ENCODE measurements at places on chromosomes 11 and 22.

GRCh38 chr11:111502611-111503010 is 9.6 kb downstream of the BTG4 start:
- DNase-seq, result no peak

DNA sequence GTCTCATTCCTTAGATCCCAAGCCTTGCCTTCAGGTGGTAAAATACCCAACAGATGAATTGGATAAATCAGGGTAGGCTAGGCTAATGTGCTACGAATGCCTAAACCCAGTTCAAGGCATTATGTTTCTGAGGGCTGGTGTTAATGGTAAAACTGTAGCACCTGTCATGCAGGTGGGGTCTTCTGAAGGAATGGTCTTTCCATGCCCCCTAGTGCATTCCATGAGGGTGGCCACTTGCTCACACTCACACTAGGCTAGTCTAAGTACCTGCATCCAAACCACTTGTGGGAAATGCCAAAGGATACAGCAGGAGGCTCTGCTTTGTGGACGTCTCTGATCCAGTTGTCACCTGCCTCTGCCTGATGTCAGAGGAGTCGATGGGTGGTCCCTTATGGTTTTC is 24.2 kb upstream of the UCP3 start:
- no peak for DNase-seq

DNA sequence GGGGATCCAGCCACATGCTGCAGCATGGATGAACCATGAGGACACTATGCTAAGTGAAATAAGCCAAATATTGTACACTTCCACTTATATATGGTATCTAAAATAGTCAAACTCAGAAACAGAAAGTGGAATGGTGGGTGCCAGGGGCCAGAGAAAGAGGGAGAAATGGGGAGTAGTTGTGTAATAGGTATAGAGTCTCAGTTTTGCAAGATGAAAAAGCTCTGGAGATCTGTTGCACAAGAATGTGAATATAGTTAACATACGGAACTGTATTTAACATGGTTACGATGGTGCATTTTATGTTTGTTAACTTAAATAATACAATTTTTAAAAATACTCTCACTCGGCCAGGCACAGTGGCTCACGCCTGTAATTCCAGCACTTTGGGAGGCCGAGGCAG is 21.2 kb downstream of the GDPD5 start:
- DNase-seq, result no peak

GRCh38 chr22:22076361-22076760 is 93.8 kb upstream of the TOP3B start:
- no peak for DNase-seq

GRCh38 chr11:75668451-75669297 is at the start of gene MAP6:
MAP6 (minus strand) TSS chr11:75669038; CDS start chr11:75668369, 669 bp downstream.
- peak; percentile 81 for DNase-seq

DNA sequence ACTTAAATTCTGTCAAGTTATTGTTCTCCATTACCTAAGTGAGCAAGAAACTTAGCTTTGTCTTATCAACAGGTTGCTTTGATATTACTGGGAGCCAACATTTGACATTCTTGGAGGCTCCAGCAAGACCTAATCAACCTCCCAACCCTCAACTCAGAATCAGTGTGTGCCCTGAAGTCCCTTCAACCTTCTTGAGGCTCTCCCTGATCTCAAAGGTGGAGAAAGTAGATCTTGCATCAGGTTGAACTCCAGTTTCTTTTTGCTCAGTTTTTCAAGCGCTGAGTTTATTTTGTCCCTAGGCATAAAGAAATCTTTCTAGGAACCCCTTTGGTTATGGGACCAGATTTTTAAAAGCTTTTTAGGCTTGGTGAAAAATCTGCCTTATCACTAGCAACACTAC is 1.4 kb downstream of the FAM111A start:
- DNase-seq, result peak; percentile 1

GRCh38 chr22:26364066-26365015 is 64.7 kb upstream of the ASPHD2 start:
- DNase-seq, result peak; percentile 89

- DNase-seq, result no peak
Observed at GRCh38 chr22:36587289-36588154, 58.6 kb upstream of the EIF3D start.

DNA sequence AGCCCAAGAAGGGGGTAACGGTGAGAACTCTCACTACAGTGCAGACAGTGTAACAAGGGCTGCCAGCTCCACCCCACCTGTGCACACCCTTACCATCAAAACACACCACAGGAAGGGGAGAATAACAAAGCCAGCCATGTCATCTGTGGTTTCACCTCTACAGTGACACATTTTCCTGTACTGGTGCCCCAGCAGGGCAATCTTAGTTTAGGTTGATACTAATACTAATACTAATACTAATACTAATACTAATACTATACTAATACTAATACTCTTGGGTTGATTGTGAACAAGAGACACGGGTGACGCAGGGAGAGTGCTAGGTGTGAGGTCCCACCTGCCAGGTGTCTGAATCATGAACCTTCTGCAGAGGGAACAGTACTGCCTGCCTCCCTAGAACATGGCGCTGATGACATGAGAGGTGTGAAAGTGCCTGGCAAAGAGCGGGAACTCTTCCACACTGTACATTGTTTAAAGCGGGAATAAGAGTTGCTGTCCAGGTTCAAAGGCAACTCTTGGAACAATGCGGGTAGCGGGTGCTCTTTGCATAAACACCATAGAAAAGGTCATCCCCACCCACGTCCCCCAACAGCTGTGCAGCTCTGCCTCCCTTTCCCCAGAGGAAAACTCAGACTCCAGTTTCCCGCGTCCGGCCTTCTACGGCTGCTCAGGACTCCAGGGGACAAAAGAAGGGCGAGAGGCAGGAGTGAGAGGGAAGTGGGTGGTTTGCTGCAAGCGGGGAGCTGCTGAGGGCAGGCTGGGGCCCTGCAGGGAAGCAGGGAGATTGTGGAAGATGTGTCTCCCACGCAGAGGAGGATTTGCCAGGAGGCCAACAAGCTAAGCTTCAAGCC is 25.0 kb upstream of the TMPRSS4 start:
- DNase-seq, result no peak

GRCh38 chr11:1470681-1471611 is 15.6 kb downstream of the MOB2 start:
- no peak for DNase-seq

- DNase-seq, result no peak
Observed at GRCh38 chr11:64482588-64482987, 108.4 kb upstream of the SLC22A12 start.

GRCh38 chr22:37904572-37905533 is 1.2 kb upstream of the MICALL1 start:
- DNase-seq, result no peak

DNA sequence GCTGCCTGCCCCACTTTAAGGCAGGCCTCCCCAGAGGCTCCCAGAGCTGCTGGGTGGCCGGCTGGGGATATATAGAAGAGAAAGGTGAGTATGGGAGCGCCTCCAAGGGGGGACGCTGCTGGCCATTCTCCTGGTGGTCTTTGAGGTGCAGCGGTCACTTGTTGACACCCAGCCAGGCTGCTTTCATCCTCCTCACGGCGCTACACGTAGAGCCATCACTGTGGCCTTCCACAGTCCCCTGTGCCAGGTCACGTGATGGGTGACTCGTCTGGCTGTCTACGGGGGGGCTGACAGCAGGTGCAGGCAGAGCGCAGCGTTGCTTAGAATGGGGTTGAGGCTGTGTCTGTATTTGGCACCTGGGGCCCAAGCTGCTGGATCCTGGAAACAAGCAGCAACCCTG is 1.9 kb downstream of the ACR start:
- peak; percentile 68 for DNase-seq

DNA sequence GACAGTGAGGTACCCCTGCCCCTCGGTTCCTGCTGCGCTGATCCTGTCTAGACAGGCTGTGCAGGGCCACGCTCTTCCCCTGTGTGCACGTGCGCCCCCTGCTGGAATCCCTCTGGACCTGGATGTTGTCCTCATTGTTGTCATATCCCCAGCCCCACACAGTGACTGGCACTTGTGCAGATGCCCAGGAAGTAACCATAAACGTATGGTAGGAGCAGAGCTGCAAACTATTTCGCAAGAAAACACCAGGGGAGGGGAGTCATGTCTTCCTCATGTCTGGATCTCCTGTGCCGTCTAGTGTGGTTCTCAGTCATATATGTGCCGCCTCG is 114.7 kb downstream of the CRYBB2 start:
- peak; percentile 45 for DNase-seq

DNA sequence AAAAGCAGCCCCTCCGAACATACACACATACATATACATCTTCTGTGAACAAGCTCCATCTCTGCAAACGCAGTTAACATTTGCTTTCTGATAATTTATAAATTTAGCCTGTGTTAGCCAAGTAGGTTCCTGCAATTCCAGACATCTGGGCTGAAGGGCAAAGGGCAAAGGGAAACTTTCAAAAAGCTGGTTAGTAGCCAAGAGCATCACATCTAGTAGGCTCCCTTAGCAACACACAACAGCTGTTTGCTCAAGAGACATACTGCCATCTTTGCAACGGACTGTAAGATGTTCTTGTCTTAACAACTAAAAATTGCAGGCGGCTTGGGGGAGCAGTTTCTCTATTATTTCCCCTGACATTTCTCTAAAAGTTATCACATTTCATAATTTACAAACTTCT is 134.9 kb downstream of the RBFOX2 start:
- no peak for DNase-seq

- no peak for DNase-seq
Observed at GRCh38 chr11:3666023-3666530, 5.1 kb downstream of the CHRNA10 start.

DNA sequence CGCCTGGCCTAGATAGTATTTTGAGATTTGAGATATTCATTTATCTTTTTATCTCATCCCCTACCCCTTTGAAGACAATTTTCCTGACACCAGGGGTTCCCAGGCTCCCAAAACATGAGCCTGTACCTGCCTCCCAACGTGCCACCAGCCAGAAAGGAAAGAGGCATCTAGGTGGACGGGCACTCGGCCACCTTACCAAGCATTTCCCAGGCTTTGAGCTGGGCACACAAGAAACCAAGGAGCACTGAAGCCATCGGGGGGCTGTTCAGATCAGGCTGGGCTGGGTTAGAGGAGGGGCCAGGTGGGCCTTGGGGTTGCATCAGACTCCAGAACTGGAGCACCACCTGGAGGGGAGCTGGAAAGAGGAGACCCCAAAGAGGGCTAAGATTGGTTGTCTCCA is 28.5 kb upstream of the BAIAP2L2 start:
- no peak for DNase-seq

DNA sequence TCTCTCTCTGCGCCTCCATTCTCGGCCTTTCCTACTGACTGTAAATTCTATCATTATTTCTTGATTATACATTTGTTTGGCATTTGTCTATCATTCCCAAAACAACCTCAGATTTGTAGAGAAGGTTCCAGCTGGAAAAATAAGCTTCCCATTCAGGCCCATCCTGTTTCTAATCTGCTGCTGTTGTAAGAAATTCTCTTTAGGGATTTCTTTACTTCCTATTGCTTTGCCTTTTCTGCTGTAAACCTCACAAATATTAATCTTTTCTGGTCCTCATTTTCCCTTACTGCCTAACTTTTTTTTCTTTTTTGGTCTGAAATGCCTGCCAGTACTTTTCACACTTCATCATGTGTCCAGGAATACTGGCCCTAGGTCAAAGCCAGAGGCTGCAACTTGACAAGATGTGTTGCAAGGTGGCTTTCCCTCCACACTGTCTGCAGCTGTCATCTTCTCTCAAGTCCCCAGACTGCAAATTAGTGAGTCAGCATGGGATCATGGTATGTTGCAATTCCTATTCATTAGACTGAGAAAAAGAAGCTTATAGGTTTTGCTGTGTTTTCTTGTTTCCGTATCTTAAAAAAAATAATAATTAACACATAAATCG is 858.7 kb upstream of the CHORDC1 start:
- no peak for DNase-seq

GRCh38 chr11:67277231-67277961 is 11.1 kb downstream of the GRK2 start:
- DNase-seq, result peak; percentile 78

DNA sequence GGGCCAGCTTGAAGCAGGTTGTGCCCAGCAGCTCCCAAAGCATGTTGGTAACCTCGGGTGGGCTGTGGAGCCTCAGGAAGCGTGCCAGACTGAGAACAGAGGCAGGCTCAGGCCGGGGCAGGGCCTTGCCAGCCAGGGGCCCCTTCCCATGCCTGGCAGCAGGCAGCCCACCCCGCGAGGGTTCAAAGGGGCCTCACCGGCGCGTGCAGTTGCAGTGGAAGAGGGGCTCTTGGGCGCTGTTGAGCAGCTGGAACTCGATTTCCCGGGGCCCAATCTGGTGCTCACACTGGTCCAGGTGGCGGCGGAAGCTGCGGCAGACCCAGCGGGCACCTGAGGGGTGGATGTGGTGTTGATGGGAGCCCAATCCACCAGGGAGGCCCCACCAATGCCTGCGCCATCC is 3.6 kb downstream of the PLA2G3 start:
- DNase-seq, result no peak

- no peak for DNase-seq
Observed at GRCh38 chr22:42948294-42948693, 66.7 kb downstream of the PACSIN2 start.

DNA sequence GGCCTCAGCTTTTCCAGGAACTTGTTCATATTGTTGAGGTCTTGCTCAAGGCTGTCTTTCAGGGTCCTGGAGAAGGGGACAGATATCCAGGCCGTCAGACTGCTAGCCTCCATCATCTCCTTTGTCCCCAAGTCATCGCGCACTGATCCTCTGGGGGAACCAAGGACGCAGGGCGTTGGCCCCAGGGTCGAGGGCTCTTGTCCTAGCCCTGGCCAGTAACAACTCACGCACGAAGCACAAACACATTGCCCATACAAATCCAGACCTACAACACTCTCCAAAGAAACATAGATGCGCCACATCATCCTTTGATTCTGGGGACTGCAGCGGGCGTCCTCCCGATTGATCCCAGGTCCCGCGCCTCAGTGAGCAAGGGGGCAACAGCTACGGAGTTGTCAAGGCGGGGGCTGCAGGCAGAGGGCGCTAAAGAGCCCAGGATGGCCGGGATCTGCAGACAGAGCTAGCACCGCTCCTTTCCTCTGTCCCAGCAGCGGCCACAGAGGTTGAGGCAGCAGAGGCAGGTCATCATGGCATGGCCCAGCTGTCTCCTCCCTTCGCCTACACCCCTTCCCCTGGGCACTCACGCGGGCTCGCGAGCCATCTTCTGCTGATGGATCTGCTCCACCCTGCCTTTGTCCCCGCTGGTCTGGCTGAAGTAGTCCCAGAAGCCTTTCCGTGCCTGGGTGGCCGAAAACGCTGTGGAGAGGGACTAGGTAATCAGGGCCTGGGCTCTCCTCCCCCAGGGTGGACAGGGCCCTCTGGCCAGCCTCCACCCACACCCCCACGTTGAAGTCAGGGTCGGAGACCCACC is 472 bp downstream of the APOA5 start:
- DNase-seq, result peak; percentile 41

GRCh38 chr11:35083181-35083430 is 55.9 kb upstream of the CD44 start:
- DNase-seq, result no peak
